ENCODE measurements at places on chromosomes 7 and 10.

DNA sequence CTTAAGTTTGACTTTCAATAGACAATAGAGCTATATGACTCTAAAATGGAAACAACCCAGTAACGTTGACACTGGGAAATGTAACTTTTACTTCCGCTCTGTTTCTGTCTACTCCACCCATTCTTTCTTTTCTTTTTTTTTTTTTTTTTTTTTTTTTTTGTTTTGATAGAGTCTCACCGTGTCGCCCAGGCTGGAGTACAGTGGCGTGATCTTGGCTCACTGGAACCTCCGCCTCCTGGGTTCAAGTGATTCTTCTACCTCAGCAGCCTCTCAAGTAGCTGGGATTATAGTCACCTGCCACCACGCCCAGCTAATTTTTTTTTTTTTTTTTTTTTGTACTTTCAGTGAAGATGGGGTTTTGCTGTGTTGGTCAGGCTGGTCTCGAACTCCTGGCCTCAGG, 13.9 kb downstream of the PRSS2 start:
- DNase-seq: no peak

DNA sequence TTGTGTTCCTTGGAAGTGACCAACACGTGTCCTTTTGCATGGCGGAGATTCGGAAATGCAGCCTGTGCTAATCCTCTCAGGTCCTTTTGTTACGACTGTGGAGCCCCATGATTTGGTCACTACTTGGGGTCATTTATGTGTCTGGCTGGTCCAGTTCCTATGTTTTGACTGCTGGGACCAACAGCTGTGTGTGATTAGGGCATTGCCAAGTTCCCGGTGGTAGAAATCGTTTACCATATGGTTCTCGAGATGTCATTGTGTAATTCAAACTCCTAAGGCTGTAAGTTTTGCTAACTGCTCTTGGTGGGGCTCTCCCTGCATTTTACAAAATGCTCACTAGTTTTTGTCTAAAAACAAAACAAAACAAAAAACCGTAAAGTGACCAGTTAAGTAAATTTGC, 62.0 kb downstream of the CCNY start:
- peak; percentile 37 for DNase-seq

DNA sequence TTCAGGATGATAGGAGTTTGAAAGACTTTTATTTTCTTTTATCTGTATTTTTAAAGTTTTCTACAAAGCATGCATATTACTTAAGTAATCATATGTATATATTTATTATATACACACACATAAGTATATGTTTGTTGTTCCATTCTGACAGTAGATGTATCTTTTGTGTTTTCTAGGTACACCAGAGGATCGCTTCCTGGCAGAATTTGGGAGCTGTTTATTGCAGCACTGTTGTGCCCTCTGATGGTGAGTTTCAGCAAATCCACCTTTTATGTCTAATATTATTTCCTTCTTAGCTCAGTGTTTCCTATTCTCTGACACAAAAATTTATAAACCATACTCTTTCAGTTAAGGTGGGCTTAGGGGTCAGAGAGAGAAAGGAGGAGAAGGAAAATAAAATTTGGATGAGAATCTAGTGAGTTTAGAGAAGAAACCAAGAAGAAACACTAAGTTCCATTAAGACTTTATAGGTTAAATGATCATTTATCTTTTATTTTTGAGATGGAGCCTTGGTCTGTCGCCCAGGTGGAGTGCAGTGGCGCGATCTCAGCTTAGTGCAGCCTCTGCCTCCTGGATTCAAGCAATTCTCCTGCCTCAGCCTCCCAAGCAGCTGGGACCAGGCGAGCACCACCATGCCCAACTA, 59.2 kb upstream of the OIT3 start:
- DNase-seq: peak; percentile 72

- no peak for DNase-seq
Measured at GRCh38 chr7:8143151-8143874, 118.7 kb downstream of the ICA1 start.

DNA sequence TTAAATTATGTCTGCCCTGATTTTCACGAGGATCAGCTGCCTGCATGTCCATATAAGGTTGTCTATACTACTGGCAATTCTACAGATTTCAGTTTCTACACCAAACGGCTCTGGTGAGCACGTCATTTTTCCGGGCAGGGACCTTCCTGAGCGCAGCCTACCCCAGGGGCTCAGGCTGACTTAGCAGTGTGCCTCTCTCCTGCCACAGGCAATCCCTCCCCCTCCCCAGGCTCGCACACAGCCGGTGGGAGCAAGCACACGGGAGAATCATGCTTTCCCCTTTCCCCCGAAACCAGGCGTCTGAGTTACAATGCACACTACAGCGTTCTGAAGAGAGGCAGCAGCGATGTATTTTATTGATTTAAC, 1.7 kb downstream of the KLF6 start:
- peak; percentile 89 for DNase-seq

DNA sequence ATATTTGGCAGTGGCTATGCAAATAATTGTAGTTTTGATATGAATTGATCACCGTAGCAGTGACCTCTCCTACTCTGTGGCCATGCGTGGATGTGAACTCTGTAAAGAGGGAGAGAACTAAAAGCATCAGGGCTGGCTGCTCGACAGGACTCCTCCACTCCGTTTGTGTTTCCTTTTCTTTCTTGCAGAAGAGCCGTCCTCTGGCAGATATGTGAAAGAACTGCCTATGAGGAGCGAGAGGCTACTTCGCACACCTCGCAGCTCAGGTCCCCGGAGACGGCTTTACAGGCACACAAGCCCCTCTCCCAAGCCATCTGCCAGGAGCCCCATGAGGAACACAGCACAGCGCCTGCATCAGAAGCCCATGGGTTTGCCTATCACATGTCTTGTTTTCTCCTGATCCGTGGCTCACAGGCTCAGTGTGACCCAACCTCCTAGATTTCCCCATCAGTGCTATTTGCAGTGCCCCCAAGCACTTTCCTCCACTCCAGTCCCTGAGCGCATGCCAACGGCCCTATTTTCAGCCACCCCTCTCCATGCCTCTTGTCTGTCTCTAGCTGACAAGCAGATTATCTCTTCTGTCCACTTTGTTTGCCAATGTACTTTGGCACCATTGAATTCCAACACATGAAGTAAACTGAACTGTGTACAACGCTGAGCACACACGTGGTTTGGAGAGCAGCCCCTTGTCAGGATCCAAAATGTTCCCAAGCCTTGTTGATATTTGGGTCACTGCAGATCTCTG, 164.3 kb upstream of the AKR1E2 start:
- DNase-seq: no peak

DNA sequence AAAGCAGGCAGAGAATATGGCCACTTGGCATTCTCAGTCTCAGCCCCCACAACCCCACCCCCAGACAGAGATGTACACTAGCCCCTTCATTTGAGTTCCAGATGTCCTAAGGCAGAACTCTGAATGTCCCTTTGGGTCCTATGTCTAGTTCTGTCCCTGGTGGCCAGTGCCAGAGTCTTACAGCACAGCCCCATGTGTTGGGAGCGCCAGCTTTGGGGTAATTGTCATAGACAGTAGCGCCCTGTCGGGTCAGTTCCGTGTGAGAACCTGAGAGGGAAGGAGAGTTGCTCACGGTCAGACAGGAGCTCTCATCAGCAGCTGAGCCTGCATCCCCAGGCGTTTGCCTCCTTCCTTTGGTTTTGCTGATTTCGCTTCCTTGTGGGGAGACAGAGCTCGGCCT, 94.9 kb upstream of the INSYN2A start:
- no peak for DNase-seq

DNA sequence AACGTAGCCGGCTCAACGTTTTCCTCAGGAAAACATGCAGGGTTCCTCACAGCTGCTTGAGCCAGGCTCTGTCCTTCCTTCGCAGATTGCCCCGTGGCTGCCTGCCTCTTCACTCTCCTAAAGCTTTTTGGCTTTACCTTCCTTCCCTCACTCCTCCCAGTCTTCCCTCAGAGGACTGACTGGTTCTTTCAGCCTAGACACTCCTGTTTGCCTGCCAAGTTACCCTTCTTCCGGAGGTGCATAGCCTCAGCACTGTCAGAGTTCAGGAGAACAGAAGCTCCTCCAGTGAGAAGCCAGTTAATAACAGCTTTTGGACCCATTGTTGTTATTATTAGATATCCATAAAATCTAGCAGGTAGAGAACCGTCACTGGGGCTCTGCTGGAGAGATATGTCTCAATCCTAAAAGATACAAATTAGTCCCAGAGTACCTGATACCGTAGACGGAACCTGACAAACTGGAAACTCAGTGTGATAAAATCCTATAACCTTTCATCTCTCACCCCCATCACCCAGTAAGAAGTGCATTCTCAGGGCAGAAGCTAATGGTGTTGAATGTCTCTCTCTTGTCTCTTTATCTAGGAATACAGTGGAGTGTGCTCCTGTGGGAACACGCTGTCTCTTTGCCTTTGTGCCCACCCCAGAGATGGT, 79.6 kb downstream of the SND1 start:
- DNase-seq: no peak

- DNase-seq: no peak
Measured at GRCh38 chr7:22404421-22405023, 47.6 kb upstream of the RAPGEF5 start.

DNA sequence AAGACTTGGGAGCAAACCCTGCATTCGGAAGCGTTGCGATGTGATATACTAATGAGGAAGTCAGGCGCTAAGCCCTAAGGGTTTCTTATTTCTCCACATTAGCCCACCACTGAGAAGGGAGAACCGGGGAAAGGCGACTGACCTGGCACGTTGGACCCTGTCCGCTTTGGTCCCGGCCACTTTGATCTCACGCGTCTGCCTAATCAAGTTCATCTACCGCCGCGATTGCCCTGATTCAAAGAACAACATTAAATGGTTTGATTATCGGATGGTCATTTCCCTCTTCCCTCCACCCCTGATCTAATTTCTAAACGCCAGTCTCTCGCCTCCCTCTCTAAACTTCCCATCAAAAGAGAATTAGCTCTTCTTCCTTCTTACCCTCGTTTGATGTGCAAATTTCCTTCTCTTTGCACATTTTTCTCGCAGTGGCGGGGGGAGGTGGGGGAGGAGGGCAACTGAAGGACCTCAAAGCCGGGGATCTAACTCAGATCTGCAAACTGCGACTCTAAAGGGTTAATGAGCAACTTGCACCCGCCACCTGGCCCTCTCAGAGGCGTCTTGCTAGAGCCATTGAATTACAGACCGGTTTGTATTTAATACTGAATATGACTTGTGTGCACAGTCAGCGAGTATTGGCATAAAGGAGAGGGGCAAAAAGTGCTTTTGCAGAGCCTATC, 687 bp upstream of the DKK1 start:
- peak; percentile 24 for DNase-seq

GRCh38 chr7:80485721-80486120, 26.1 kb downstream of the GNAT3 start:
- no peak for DNase-seq

DNA sequence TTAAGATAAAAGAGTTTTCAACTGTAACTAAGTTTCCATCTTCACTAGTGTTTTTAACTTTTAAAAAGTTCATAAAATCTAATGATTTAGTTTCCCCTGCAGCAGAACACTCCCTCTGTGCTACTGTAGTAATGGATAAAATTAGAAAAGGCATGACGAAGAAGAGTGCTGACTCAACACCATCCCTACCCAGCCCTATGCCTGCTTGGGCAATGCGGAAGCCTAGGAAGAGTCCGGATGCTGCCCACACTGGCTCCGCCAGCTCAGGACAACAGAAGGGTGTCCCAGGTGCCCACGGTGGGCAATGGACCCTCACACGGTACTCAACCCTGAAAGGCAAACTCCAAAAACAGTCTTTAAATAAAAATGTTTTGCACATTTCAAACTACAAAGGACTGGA, 118.2 kb downstream of the LARP4B start:
- DNase-seq: no peak

DNA sequence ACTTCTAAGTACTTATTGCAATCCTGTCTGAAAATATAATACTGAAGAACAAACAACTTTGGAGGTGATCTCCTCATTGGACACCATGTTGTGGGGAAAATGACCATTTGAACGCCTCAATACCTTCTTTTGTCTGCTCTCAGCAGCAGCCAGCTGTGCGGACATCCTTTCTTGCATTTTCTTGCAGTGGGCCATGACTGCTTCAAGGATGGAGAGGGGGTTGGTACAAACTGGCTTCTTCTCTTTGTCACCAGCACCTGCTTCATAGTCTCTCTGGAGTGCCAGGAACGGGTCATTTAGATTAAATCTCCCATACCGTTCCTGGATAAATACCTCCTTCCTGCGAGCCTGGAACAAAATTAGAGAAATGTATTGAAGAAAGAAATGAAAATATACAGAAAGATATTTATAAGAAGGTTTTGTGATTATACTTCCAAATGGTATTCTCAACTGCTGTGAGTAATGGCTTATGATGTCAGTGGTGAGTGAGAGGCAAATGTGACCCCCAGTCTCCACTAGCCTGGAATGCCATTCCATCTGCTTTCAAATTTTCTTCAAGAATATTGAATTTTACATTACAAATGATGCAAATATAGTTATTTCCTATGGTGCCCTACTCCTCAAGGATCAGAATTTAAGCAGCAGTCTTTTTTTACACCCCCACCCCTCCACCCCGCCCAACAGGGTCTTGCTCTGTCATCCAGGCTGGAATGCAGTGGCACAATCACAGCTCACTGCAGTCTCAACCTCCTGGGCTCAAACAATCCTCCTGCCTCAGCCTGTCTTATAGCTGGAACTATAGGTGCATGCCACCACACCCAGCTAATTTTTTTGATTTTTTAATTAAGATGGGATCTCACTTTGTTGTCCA, 62.4 kb downstream of the CTTNBP2 start:
- no peak for DNase-seq

DNA sequence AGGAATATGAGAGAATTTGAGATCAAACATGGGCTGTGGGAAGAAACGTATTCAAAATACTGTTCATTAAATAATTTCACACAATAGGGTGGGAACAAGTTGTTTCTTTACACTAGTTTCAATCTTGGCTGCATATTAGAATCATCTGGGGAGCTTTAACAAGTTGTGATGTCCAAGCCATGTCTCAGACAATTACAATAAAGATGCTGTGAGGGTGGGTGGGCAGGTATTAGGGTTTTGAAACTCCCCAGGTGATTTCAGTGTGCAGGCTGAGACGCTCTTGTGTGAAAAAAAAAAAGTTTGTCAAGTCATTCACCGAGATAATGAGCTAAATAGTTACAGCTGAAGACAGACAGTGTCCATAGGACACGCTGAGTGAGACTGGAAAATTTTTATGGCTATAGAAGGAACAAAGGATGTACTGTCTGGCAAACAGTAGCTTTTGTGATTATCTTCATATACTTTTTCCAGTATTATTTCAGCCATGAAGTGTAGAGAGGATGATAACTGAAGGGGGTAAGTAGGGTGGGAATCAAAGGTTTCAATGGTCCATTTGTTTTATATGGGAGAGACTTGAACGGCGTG, 12.6 kb upstream of the LAMB4 start:
- DNase-seq: no peak

GRCh38 chr10:96642973-96643372, 56.2 kb upstream of the TM9SF3 start:
- DNase-seq: peak; percentile 29

GRCh38 chr10:87552248-87552929, 47.7 kb downstream of the MINPP1 start:
- no peak for DNase-seq

DNA sequence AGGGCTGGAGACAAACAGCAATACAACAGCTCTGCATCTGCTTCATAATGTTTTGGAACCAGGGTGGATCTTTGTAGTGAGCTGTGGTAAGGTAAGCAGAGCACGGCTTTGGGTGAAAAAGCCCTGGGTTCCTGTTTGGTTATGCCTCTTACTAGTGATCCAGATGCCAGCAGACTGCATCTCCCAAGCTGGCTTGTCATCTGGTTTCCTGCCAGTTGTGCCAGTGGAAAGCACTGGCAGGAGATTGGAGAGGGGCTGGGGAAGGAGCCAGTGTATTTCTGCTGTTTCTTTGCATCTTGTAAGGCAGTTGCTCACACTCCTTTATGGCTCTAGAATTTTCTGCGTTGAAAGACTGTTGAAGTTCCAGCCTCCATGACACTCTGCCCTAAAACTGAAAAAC, 137.6 kb downstream of the TSPAN12 start:
- peak; percentile 19 for DNase-seq

- DNase-seq: no peak
Measured at GRCh38 chr7:156956727-156957126, 7.2 kb downstream of the NOM1 start.
